Uterus (tissue), 4 donors: ENCODE measurements at places on chromosomes 7 and 10. TPM values are rescaled to one million over a fixed set of nuclear protein-coding genes. Genes with fewer than 3 reads are reported as not detected.

GRCh38 chr7:38502289-38502688 lies 128.9 kb downstream of the AMPH start:
- H3K36me3 ChIP-seq, result no peaks in the 10 kb centered on the region
- H3K4me3 ChIP-seq, result no peak overlapping the region
- no peak overlapping the region for H3K27ac ChIP-seq
- DNase-seq, result no peak
- H3K27me3 ChIP-seq, result no peaks in the 10 kb centered on the region

GRCh38 chr10:4246881-4247358 lies 461.9 kb upstream of the KLF6 start:
- DNase-seq, result no peak
- H3K36me3 ChIP-seq, result no peaks in the 10 kb centered on the region
- no peaks in the 10 kb centered on the region for H3K27me3 ChIP-seq

- no peak for DNase-seq
- no peaks in the 10 kb centered on the region for H3K27me3 ChIP-seq
- no peak overlapping the region for H3K27ac ChIP-seq
- no peaks in the 10 kb centered on the region for H3K36me3 ChIP-seq
- H3K4me1 ChIP-seq, result no peaks in the 10 kb centered on the region
These were observed 42.1 kb downstream of the RBM17 start for GRCh38 chr10:6130848-6131470.

- no peaks in the 10 kb centered on the region for H3K27me3 ChIP-seq
- no peaks in the 10 kb centered on the region for H3K36me3 ChIP-seq
- no peak overlapping the region for H3K27ac ChIP-seq
- peaks cover 20% of the 10 kb centered on the region for H3K4me1 ChIP-seq
- H3K4me3 ChIP-seq, result no peak overlapping the region
These were observed 13.2 kb downstream of the EPHA1 start for GRCh38 chr7:143395187-143396149.

DNA sequence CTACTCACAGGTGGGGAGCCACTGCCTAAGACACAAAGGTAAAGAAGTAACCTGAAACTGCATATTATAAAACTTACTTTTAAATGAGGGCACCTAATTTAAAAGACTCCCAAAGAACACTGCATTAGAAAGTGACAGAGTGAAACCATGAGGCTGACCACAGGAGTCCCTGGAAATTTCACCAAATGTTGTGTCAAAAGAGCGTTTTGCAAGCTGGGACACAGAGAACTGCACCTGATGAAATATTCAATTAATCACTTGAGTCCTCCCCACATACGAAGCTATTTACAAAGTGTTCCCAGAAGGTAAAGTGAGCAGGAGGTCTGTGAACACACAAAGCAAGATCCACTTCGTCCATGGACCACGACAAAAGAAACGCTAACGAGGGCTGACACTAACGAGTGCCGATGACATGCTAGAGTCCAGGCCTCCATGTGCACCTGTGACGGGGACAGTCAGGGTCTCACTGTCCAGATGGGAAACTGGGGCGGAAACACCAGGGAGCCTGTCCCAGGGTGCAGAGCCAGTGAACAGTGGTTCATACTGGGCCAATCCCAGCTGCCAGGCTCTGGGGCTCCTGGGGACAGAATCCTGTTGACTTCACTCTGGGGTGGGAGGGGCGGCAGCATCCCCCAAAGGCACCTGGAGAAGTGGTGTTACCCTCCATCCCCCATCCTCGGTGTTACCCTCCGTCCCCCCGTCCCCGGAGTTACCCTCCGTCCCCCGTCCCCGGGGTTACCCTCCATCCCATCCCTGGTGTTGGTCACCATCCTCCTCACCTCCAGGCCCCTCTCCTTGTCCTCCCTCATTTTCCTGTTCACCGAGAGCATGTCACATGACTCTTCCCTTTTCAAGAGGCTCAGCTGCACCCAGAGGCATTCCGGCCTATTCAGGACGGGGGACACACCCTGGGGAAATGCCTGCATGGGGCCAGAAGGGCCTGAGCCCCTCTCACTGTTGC lies 63.4 kb downstream of the DIP2C start:
- H3K36me3 ChIP-seq, result no peaks in the 10 kb centered on the region
- H3K27ac ChIP-seq, result peak overlapping the region; percentile 74
- no peak overlapping the region for H3K4me3 ChIP-seq
- DNase-seq, result no peak
- H3K4me1 ChIP-seq, result no peaks in the 10 kb centered on the region
- no peaks in the 10 kb centered on the region for H3K27me3 ChIP-seq

GRCh38 chr10:133460208-133460769 lies 6.5 kb downstream of the SCART1 start:
- H3K4me3 ChIP-seq, result no peak overlapping the region
- no peak for DNase-seq
- H3K27me3 ChIP-seq, result no peaks in the 10 kb centered on the region
- H3K27ac ChIP-seq, result no peak overlapping the region
- no peaks in the 10 kb centered on the region for H3K36me3 ChIP-seq

GRCh38 chr7:147756300-147756699 lies 834.3 kb upstream of the C7orf33 start:
- no peak for DNase-seq
- H3K36me3 ChIP-seq, result no peaks in the 10 kb centered on the region
- H3K27ac ChIP-seq, result no peak overlapping the region
- no peaks in the 10 kb centered on the region for H3K4me1 ChIP-seq

DNA sequence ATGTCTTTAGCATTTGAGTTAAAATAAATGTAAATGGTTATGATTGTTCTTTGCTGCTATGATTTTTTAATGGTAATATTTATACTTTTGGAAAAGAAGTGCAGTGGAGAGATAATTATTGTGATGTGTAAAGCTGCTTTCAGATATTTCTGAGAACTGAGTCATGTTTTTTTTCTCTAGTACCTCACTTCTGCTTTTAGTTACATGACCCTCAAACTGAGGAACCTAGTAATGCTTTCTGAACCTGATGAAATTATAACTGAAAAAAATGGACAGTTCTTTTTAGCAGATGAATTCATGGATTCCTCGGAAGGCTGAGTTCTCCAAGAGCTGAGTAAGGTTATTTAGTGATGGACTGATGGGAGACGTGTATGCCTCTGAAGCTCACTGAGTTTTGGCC lies 167.8 kb downstream of the CDCA7L start:
- no peaks in the 10 kb centered on the region for H3K4me1 ChIP-seq
- no peak overlapping the region for H3K4me3 ChIP-seq
- no peaks in the 10 kb centered on the region for H3K36me3 ChIP-seq
- no peak overlapping the region for H3K27ac ChIP-seq
- no peak for DNase-seq

- no peaks in the 10 kb centered on the region for H3K27me3 ChIP-seq
- no peak for DNase-seq
- peak overlapping the region; percentile 28 for H3K27ac ChIP-seq
- H3K4me3 ChIP-seq, result no peak overlapping the region
- H3K36me3 ChIP-seq, result no peaks in the 10 kb centered on the region
These were observed 5.4 kb downstream of the INMT start for GRCh38 chr7:30757342-30757692.

- H3K27ac ChIP-seq, result no peak overlapping the region
- no peaks in the 10 kb centered on the region for H3K4me1 ChIP-seq
- H3K4me3 ChIP-seq, result no peak overlapping the region
- H3K36me3 ChIP-seq, result no peaks in the 10 kb centered on the region
These were observed 247.4 kb downstream of the KIAA1217 start for GRCh38 chr10:24456322-24456721.

GRCh38 chr7:81851413-81851812 lies 81.6 kb upstream of the HGF start:
- H3K4me3 ChIP-seq, result no peak overlapping the region
- DNase-seq, result no peak
- H3K36me3 ChIP-seq, result no peaks in the 10 kb centered on the region
- H3K4me1 ChIP-seq, result no peaks in the 10 kb centered on the region
- H3K27ac ChIP-seq, result no peak overlapping the region
- no peaks in the 10 kb centered on the region for H3K27me3 ChIP-seq

- no peaks in the 10 kb centered on the region for H3K27me3 ChIP-seq
- DNase-seq, result no peak
- H3K27ac ChIP-seq, result no peak overlapping the region
- H3K4me1 ChIP-seq, result no peaks in the 10 kb centered on the region
- no peaks in the 10 kb centered on the region for H3K36me3 ChIP-seq
These were observed 183.7 kb upstream of the ANK3 start for GRCh38 chr10:60573336-60573735.

DNA sequence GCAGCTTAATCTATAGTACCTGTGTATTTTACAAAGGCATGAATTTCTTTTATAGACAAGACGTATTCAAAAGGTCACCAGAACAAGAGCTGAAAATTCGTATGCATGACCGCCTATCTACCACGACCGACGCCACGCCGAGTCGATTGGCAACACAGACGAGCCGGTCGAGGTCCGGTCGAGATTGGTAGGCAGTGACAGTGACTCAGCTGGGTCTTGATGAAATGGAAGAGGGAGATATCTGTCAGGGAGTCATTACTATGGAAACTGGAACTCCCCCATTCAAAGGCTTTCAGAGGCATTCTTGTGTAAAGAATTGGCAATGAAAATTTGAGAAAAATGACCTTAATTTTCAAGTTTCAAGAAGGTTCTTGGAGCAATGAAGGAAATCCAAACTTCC lies 2.1 kb downstream of the ATP5MK start:
- peaks cover 13% of the 10 kb centered on the region for H3K4me1 ChIP-seq
- no peaks in the 10 kb centered on the region for H3K36me3 ChIP-seq
- H3K4me3 ChIP-seq, result no peak overlapping the region
- no peak for DNase-seq
- no peaks in the 10 kb centered on the region for H3K27me3 ChIP-seq

GRCh38 chr7:133255486-133255885 lies 2.6 kb downstream of the EXOC4 start:
- no peak overlapping the region for H3K4me3 ChIP-seq
- no peaks in the 10 kb centered on the region for H3K36me3 ChIP-seq
- no peak for DNase-seq
- no peaks in the 10 kb centered on the region for H3K4me1 ChIP-seq

GRCh38 chr7:86469680-86470295 lies 173.9 kb upstream of the GRM3 start:
- H3K36me3 ChIP-seq, result no peaks in the 10 kb centered on the region
- no peak for DNase-seq
- H3K27me3 ChIP-seq, result no peaks in the 10 kb centered on the region
- no peak overlapping the region for H3K4me3 ChIP-seq
- H3K4me1 ChIP-seq, result no peaks in the 10 kb centered on the region

GRCh38 chr7:5594616-5595544 lies 171.2 kb upstream of the TNRC18 start:
- peak overlapping the region; percentile 81 for H3K27ac ChIP-seq
- peak; percentile 48 for DNase-seq
- H3K36me3 ChIP-seq, result no peaks in the 10 kb centered on the region
- H3K4me1 ChIP-seq, result no peaks in the 10 kb centered on the region
- H3K27me3 ChIP-seq, result no peaks in the 10 kb centered on the region

Gene MSMB
- total RNA-seq, result not detected

Gene GBX1
- total RNA-seq, result not detected

Gene CALCR
- not detected for total RNA-seq

Gene GPR15LG
- not detected for total RNA-seq

Gene FAM13C
- 24.9 TPM for total RNA-seq

Gene OSBPL3
- total RNA-seq, result 1.5 TPM

Gene ST8SIA6
- total RNA-seq, result 0.77 TPM

Gene GCK
- total RNA-seq, result 1.8 TPM

Gene DUS4L
- total RNA-seq, result 10.0 TPM

Gene OR2A25
- not detected for total RNA-seq

Gene CALML3
- not detected for total RNA-seq

Gene ACTR3C
- 11.9 TPM for total RNA-seq

Gene CCDC7
- 103 TPM for total RNA-seq

Gene SKIDA1
- 1.6 TPM for total RNA-seq
